ENCODE measurements at places on chromosomes 3 and 15. TPM values are rescaled to one million over a fixed set of nuclear protein-coding genes. Genes with fewer than 3 reads are reported as not detected.

Gene SLC12A1
- total RNA-seq = not detected

Gene TGM5
- total RNA-seq = not detected

Gene OR5K4
- total RNA-seq = not detected

Gene LRTM1
- total RNA-seq = not detected

Gene PYGO1
- total RNA-seq = 6.9 TPM

Gene RPL4
- total RNA-seq = 5,362 TPM

Gene SI
- total RNA-seq = not detected

Gene B3GALNT1
- total RNA-seq = 0.08 TPM

Gene DNAJA4
- total RNA-seq = not detected

Gene HDAC11
- 9.7 TPM for total RNA-seq

Gene MESP2
- total RNA-seq = 0.51 TPM

Gene PLCH1
- total RNA-seq = 1.1 TPM

Gene SLC24A5
- total RNA-seq = not detected

Gene GRIP2
- 1.4 TPM for total RNA-seq

Gene RBP2
- total RNA-seq = not detected

Gene PLSCR5
- not detected for total RNA-seq

Gene DPPA2
- not detected for total RNA-seq

Gene ZNF662
- total RNA-seq = not detected

Gene SLC33A1
- 19.2 TPM for total RNA-seq

Gene CLDN11
- 0.14 TPM for total RNA-seq
